ENCODE measurements at places on chromosomes 4 and X.

- no peak for DNase-seq
Measured at GRCh38 chrX:18098763-18099162, 121.9 kb downstream of the BEND2 start.

GRCh38 chr4:111880116-111880515, 265.1 kb upstream of the FAM241A start:
- DNase-seq, result no peak

GRCh38 chr4:54100595-54101189, 729 bp downstream of the GSX2 start:
- no peak for DNase-seq

GRCh38 chr4:96194993-96195392, 355.1 kb downstream of the PDHA2 start:
- no peak for DNase-seq

GRCh38 chr4:155529272-155529671, 137.4 kb upstream of the GUCY1A1 start:
- no peak for DNase-seq

DNA sequence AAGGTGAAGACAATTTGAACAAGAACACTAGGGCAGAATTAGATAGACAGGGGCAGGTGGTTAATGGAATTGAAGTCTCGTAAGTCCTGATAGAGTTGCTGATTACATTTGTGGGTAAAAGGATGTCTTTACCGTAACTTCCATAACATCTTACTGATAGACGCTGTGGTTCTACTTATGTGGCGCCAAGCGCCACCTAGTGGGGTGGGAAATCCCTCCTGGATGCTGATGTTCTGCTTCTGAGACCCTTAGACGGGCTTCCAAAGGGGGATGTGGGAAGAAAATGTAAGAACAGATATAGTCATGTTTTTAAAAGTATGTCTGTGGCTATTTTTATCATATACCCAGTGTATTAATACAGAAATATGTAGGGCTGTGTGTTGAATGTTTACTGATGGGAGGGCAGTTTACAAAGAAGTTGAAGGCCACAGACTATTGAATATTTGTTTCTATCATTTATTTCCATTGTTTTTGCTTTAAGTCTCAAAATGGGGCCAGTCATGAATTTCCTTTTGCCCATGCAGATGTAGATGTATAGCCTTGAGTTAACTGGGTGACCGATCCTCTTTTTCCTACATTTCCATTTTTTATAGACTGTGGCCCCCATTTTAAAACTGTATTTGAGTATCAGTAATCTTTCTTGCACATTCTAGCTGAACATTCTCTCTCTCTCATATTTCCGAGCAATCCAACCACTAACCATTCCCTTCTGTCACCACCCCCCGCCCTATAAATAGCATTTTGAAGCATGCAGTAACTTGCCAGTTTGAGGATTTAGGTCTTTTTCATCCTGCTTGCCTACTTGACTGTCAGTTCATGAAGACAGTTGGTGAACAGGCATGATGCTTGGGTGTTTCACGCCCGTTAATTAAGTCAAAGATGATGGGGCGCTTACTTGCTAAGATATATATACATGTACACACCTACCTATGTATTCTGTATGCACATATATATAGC, 12.1 kb upstream of the TLR8 start:
- DNase-seq, result peak; percentile 31

Data from SK-N-DZ (cell line).